Calu3 (cell line): ENCODE measurements at places on chromosomes 7 and 10. TPM values are rescaled to one million over a fixed set of nuclear protein-coding genes. Genes with fewer than 3 reads are reported as not detected.
A peak's percentile ranks its signal among the peaks of the same experiment; 100 is the strongest.

DNA sequence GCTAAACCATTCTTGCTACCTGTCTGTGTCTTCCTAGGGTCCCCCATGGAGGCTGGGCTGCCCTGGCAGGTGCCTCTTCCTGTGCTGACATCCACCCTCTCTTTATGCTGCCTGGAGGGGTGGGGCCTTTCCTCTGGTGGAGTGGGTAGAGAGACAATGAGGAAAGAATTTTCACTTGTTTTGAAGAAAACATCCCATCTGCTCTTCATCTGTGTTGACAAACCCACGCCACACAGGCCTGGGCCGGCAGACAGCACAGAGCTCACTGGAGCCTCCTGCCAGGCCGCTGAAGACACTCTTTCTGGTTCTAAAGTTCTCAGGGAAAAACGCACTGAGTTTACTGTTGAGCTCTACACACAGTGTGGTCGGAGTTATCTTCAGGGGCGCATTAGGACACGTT lies 328.2 kb downstream of the GLRX3 start:
- H3K27me3 ChIP-seq = no peaks in the 10 kb centered on the region
- no peaks in the 10 kb centered on the region for H3K36me3 ChIP-seq
- no peak overlapping the region for H3K4me3 ChIP-seq
- no peak for DNase-seq

DNA sequence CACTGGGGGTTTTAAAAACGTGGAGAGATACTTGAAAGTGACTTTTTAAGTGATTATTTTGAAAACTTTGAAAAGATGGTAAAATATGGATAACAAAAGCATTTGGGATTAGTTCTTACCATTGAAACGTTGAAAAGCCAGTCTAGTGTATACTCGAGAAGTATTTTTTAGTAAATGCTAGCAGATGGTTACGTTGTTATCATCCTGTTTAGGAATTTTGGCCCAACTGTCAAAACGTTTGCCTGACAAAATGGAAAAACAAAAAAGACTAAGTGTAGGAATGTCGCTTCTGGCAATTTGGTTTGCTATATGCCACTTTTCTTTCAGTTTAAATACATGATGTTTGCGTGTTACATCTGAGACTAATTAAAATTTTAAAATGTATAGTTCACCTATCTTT lies 1.2 kb downstream of the RBM33 start:
- peaks cover 30% of the 10 kb centered on the region for H3K4me1 ChIP-seq
- peak overlapping the region; percentile 83 for H3K4me3 ChIP-seq
- DNase-seq = no peak
- H3K36me3 ChIP-seq = peaks cover 76% of the 10 kb centered on the region
- peak overlapping the region; percentile 86 for H3K27ac ChIP-seq

GRCh38 chr7:55526770-55527169 lies 45.5 kb downstream of the VOPP1 start:
- no peaks in the 10 kb centered on the region for H3K4me1 ChIP-seq
- H3K27me3 ChIP-seq = no peaks in the 10 kb centered on the region
- H3K4me3 ChIP-seq = no peak overlapping the region

DNA sequence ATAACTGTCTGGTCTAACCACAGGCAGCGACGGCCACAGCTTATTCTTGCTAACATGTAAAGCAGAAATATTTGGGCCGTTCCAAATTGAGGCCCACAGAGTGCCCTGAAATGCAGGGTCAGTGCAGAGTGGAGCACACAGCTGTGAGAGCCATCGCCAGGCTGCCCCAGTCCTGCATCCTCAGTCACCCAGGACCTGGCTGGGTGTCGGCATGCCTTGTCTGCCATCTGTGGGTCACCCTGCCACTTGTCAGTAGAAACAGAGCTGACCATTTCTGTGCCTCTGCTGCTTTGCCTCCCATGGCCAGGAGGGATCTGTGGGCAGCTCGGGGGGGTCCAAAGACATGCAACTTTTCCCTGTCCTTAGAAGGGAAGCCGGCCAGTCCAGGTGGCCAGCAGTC lies 57.3 kb upstream of the BTBD16 start:
- DNase-seq = no peak
- H3K36me3 ChIP-seq = no peaks in the 10 kb centered on the region
- H3K4me3 ChIP-seq = no peak overlapping the region
- no peaks in the 10 kb centered on the region for H3K27me3 ChIP-seq
- no peak overlapping the region for H3K27ac ChIP-seq

GRCh38 chr7:106064316-106064715 lies 47.8 kb downstream of the SYPL1 start:
- peaks cover 5% of the 10 kb centered on the region for H3K36me3 ChIP-seq
- peaks cover 40% of the 10 kb centered on the region for H3K4me1 ChIP-seq
- H3K4me3 ChIP-seq = no peak overlapping the region
- DNase-seq = no peak

The CTAGE15 gene
- 2.3 and 3.6 TPM in 2 replicates for total RNA-seq

DNA sequence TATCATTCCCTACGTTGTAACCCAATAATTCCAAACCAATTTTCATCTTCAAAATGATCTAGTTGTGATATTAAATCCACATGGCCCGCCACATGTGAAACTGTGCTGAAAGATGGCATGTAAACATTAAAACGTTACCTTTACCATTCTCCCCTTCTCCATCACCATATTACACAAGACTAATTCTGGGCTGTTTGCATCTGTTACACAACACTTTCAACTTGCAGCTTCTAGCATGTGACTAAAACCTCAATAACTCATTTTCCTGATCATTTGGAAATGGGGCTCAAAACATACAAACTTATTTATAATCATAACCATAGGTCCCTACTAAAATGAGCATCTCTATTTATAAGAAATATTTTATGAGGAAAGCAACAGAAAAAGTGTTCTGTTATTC lies 4.7 kb downstream of the MTERF1 start:
- no peak for DNase-seq
- no peaks in the 10 kb centered on the region for H3K27me3 ChIP-seq
- no peak overlapping the region for H3K4me3 ChIP-seq
- peaks cover 12% of the 10 kb centered on the region for H3K36me3 ChIP-seq
- H3K4me1 ChIP-seq = peaks cover 21% of the 10 kb centered on the region
- no peak overlapping the region for H3K27ac ChIP-seq

The SYCE1 gene
- total RNA-seq = not detected in 2 replicates

DNA sequence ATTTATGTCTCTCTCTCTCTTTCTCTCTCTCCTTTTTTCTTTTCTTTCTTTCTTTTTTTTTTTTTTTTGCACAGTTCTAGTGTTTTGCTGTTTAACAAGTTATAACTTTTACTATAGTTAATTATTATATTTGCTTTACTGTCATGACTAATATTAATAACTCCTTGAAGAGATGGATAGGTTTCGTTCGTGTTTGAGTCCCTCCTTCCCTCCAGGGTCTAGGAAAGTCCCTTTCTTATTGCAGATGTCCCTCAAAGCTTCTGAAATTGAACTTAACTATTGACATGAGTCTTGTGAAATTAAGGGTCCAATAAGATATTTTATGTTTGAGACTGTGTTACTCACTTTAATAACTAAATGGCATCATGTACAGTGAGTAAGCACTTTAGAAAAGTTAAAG lies 131.4 kb downstream of the PLXDC2 start:
- H3K36me3 ChIP-seq = no peaks in the 10 kb centered on the region
- DNase-seq = no peak
- no peak overlapping the region for H3K27ac ChIP-seq
- H3K4me3 ChIP-seq = no peak overlapping the region
- no peaks in the 10 kb centered on the region for H3K27me3 ChIP-seq

The TMEM176A gene
- 1.5 and 6.1 TPM in 2 replicates for total RNA-seq

The NANOS1 gene
- total RNA-seq = 4.6 and 6.8 TPM in 2 replicates

GRCh38 chr10:48940958-48941357 lies 1.3 kb upstream of the LRRC18 start:
- H3K27me3 ChIP-seq = peaks cover 67% of the 10 kb centered on the region
- no peaks in the 10 kb centered on the region for H3K36me3 ChIP-seq
- no peaks in the 10 kb centered on the region for H3K4me1 ChIP-seq
- no peak overlapping the region for H3K27ac ChIP-seq
